ENCODE measurements at places on chromosomes 7 and 10.

DNA sequence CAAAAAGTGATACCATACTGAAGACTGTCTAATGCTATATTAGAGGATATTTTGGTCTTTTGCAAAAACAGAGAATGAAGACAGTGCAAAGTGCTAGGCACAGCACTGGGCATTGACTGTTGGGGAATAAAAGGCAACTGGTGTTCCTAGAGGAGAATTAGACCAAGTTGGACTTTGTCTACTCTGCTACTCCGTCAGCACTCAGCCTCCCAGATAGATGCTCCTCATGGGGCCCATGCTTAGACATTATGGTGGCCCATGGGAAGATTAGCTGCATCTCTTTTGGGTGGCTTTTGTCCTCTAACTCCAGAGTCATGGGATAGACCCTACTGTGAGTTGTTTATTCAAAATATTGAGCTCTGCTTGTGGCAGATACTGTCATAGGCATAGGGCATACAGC lies 113.5 kb downstream of the RBM20 start:
- DNase-seq = no peak

- no peak for DNase-seq
Observed at GRCh38 chr7:81845744-81846241, 75.9 kb upstream of the HGF start.

DNA sequence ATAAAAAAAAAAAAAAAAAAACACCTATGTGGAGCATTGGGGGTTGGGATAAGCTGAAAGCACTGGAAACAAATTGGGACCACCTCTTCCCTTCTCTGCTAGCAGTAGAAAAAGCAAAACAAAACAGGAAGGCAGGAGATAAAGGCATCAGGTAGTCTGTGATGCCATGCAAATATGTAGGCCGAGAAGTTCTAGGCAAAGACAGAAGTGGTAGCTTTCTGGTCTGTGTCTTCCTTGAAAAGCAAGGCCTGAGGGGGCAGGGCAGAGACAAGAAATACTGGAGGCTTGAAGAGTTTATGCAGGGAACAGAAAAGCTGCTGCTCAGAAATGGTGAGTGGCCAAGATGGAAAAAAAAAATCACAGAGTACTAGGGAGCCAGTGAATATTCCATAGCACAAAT lies 111.1 kb downstream of the ELMO1 start:
- DNase-seq = no peak

- DNase-seq = no peak
Observed at GRCh38 chr10:112278871-112279270, 4.3 kb upstream of the TECTB start.

- DNase-seq = no peak
Observed at GRCh38 chr7:20235288-20235687, 18.1 kb upstream of the MACC1 start.

Data from stimulated activated effector memory CD8-positive, alpha-beta T cell treated with anti-CD3 and anti-CD28 coated beads, Interleukin-12 subunit alpha, Interleukin-12 subunit beta, amount 100 ng/mL, for 72 hours (primary cell).